ENCODE measurements at places on chromosomes 6 and 20.

GRCh38 chr6:126086560-126086959, 100.2 kb downstream of the TRMT11 start:
- DNase-seq, result no peak

GRCh38 chr6:105038259-105038658, 81.4 kb downstream of the LIN28B start:
- no peak for DNase-seq

GRCh38 chr6:116812051-116812650, 16.7 kb downstream of the GPRC6A start:
- no peak for DNase-seq

- DNase-seq, result no peak
Observed at GRCh38 chr6:161673026-161673425, 399.2 kb upstream of the AGPAT4 start.

DNA sequence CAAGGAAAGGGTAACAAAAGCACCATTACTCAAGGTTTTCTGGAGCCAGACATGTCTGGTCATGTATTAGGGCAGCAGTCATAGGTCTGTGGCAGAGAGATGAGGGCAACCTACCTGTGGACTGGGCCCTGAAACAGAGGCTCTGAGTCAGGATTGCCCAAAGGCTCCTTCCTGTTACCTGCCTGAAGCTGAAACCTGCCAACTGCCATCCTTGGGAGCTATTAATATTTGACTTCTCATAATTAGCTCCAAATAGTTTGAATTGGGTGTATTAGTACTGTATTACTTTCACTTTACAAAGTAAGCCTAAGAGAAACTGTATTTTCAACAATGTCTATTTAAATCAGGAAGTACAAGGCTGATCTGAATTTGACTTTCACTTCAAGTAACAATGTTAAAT, 72.0 kb upstream of the TBX18 start:
- no peak for DNase-seq

DNA sequence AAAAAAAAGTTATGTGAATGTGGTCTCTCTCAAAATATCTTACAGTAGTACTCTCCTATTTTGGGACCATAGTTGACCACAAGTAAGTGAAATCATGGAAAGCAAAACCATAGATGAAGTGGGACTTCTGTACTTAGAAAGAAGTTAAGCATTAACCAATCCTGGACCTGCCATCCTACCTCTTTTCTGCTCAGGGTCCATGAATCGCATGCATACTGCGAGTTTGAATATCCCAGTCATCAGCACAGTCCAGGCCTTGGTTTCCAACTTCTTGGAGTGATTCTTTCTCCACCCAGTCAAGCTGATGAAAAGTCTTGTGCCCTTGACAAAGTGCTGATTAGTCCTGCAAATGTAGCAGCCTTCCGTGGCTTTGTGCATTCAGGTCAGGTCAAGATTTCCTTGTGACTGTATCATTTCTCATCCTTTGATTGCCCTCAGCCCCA, 46.0 kb downstream of the RNF217 start:
- no peak for DNase-seq

DNA sequence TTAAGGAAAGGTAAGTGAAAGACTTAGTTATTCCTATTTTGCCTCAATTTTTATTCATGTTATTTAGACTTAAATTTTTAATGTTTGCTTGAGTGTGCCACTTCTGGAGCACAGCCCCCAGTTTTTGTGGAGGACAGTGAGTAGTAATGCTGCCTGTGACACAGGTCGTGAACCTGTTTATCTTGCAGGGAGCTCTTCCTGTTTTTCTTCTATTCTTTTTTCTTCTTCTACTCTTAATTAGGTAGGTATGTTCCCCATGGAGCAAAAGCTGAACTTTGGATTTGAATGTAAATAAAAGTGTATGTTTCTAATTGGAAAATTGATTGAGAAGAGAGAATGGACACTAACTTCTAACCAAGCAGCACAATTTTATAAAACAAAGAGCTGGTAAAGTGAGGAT, 12.3 kb downstream of the SMPDL3A start:
- no peak for DNase-seq

DNA sequence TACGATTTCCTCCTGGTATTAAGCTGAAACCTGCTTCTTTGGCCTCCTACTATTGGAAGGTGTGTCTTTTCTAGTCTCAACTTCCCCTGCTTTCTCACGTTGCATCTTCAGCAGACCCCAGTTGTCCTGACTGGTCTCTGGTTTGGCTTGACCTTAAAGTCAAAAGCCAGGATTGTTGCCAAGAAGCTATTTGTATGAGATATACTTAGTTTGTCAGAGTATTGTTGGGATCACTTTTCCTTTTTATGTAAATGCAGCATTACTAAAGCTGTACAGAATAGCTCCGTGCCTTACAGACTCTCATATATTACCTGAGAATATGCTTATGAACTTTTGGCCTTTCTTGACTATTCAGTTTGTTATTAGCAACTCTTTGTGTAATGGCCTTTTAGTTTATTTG, 61.1 kb downstream of the TSPYL4 start:
- no peak for DNase-seq

DNA sequence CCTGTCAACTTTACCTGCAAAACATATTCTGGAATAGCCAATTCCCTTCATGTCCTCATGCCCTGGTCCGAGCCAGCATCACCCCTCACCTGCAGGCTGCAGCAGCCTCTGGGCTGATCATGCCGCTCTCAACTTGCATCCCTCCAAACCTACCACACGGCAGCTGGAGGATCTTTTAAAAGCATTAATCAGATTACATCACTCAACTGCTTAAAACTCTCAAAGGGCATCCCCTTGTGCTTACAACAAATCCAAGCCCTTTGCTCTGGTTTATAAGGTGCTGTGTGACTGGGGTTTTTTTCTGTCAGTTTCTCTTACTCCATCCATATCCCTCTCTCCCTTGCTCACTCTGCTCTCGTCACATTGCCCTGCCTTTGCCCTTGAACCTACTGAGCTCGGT, 24.0 kb downstream of the CD40 start:
- DNase-seq, result no peak

DNA sequence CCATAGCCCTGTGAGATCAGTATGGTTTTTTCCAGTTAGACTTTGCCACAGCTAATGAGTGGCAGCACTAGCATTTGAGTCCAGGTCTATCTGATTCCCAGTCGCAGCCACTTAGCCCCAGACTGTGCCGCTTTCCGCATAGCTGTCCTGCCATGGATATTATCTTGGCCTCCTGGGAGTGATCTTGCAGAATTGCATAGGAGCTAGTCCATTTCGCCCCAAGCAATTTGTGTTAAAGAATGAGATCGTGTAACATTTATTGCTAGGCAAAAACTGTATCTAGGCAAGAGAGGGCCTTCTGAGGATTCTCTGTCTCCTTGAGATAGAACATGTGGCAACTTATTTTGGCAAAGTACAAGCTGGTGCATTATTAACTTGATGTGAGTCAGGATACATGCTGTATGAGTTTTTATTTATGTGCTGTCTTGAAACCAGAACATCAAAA, 74.2 kb downstream of the EZR start:
- no peak for DNase-seq

DNA sequence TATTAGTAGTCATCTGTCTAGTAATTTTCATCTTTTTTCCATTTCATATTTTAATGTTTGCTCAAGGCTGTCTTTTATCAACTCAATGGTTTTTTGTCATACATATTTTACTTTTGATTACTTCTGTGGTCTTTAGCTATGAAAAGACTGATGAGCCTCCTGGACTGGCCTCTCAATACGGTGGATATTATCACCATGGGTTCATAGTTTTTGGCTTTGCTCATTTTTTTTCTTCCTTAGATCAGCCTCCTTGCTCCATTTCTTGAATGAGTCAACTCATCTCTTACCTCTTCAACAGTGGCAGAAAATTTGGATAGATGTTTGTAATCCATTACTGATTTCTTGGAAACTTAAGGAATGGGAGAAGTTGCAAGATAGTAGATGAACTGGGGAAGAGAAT, 80.1 kb upstream of the ELOVL5 start:
- DNase-seq, result no peak

- DNase-seq, result no peak
Observed at GRCh38 chr20:23142162-23143050, 56.3 kb upstream of the CD93 start.

DNA sequence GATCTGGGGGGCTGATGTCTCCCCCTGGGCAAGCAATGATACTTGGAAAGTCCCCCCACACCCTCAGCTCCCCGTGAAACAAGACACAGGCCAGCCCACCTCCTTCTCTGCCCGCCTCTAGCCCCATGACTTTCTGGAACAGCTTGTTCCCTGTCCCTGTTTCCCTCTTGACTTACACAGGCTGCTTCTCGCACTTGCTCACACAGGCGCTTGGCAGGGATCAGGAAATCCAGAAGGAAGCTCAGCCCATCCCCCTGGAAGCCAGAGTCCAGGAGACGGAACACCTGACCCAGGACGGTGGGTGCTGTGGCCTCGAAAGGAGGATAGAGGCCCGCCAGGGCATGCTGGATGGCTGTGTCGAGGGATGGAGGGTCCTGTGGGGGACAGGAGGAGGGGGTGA, 14.8 kb downstream of the KIAA1755 start:
- DNase-seq, result no peak

- DNase-seq, result no peak
Observed at GRCh38 chr6:21754891-21755290, 161.3 kb downstream of the SOX4 start.

DNA sequence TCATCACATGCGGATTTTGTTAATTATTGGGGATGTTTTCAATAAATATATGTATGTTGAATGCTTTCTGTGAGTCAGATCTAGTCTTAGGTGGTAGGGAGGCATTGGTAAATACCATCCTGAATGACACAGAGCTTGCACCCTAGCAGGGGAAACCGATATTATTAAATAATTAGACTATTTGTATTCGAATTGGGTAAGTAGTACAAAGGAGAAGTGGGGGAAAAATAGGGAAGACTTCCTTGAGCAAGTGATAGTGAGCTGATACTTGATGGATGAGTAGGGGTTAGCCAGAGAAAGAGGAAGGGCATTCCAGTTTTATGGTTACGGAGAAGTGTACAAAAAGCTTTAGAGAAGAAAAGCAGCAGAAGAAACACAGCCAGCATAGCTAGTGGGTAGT, 1.5 kb downstream of the RIOK1 start:
- no peak for DNase-seq

DNA sequence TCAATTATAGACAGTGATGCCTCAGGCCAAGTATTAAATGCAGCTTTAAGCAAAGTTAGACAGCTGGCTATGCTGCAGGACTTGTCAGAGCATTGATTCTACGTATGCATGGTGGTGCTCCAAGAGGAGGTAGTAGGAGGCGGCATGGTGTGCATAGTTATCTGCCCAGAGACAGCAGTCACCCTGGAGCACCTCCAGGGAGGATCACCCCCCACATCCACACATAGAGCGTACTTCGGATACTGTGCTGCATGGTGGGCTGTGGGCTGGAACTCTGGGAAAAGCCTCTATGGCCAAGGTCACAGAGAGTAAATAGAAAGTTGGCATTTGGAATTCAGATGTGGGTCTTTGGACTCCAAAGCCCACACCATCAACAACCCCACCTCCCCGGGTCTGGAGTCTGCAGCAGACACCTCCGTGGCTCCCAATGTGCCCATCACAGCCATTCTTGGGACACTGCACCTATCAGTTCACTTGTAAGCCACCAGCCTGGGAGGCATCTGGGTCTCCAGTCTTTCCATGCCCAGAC, 64.5 kb upstream of the STX16 start:
- no peak for DNase-seq

DNA sequence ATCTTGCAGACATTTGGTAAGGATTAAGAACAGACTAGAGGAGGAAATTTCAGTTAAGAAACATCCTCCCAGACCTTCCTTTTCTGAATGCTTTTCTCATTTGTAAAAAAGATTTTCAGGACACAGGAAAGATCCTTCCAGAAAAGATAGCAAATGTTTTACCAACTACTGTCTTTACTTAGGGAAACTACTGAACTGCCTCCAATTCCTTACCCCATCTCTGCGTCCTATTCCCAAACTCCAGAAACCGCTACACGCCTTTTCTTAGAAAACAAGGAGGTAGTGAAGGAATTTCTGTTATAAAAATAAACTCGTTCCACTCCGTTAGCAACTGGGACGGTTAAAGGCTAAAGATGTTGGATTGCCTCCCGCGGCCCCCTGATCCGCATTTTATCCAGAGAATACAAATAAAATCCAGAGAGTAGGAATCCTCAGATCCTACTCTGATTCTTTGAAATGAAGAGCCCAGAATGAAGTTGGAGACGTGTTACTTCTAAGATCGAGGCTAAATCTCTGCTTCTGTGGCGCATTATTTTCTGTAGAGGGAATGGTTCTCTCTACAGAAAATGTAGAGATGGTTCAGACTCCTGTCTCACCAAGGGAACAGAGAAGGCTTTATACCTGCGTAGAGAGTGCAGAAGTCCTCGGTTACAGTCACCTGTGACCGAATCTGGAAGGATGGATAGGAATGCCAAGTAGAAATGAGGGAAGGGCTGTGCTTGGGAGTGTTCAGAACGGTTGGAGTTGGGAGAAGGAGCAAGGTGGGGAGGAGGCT, 133.0 kb downstream of the GPX5 start:
- peak; percentile 48 for DNase-seq

- no peak for DNase-seq
Observed at GRCh38 chr6:167856999-167857660, 30.4 kb downstream of the AFDN start.

- peak; percentile 86 for DNase-seq
Observed at GRCh38 chr20:5191829-5192569, 65.2 kb downstream of the CDS2 start.

GRCh38 chr6:153449279-153449678, 318.2 kb upstream of the RGS17 start:
- no peak for DNase-seq

GRCh38 chr20:9407805-9408421, 106.5 kb upstream of the LAMP5 start:
- DNase-seq, result peak; percentile 77

DNA sequence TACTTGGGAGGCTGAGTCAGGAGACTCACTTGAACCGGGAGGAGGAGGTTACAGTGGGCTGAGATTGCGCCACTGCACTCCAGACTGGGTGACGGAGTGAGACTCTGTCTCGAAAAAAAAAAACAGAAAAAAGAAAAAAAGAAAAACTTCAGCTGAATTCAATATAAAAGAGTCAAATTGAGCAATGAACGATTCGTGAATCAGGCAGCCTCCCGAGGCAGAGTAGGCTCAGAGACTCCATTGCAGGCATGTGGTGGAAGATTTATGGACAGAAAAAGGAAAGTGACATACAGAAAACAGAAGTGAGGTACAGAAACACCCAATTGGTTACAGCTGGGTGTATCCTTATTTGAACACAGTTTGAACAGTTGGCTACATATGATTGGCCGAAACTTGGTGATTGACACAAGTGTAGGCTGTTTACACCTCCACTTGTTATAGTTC, 56.3 kb downstream of the HLA-DPB1 start:
- DNase-seq, result no peak

DNA sequence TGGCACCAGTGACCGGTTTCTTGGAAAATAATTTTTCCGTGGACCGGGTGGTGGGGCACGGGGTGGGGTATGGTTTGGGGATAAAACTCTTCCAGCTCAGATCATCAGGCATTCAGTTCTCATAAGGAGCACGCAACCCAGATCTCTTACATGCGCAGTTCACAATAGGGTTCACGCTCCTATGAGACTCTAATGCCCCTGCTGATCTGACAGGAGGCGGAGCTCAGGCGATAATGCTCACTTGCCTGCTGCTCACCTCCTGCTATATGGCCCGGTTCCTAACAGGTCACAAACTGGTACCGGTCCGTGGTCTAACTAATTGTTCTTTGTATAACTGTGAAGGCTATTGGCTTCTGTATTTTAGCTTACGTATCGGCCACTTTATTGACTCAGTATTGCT, 51.7 kb downstream of the VSTM2L start:
- DNase-seq, result no peak

GRCh38 chr6:143539106-143539505, 27.6 kb upstream of the FUCA2 start:
- DNase-seq, result no peak
